Activated CD8-positive, alpha-beta memory T cell treated with anti-CD3 and anti-CD28 coated beads for 36 hours (primary cell): ENCODE measurements at places on chromosomes 11 and 22. TPM values are rescaled to one million over a fixed set of nuclear protein-coding genes. Genes with fewer than 3 reads are reported as not detected.

Gene MCAM
- 4.6 TPM for total RNA-seq

Gene CATSPERZ
- total RNA-seq = not detected

Gene BCO2
- 0.32 TPM for total RNA-seq

Gene CCDC116
- 0.25 TPM for total RNA-seq

Gene DRD4
- 0.30 TPM for total RNA-seq

Gene KRTAP5-7
- not detected for total RNA-seq

Gene TMPRSS13
- total RNA-seq = 1.2 TPM

Gene HOATZ
- not detected for total RNA-seq

Gene SLC35E4
- 6.7 TPM for total RNA-seq

Gene DDI1
- total RNA-seq = not detected

Gene APOBEC3B
- total RNA-seq = 10.4 TPM

Gene SLC22A8
- total RNA-seq = not detected

Gene MAPK11
- total RNA-seq = 11.4 TPM

Gene GAL3ST1
- not detected for total RNA-seq

Gene ABCG4
- 0.08 TPM for total RNA-seq

Gene TMPRSS4
- total RNA-seq = not detected

Gene RAB30
- total RNA-seq = 12.9 TPM

Gene CLMP
- total RNA-seq = not detected

Gene CRYBB3
- total RNA-seq = 0.25 TPM

Gene NDUFA6
- total RNA-seq = 112 TPM

Gene TYR
- not detected for total RNA-seq

Gene AGBL2
- total RNA-seq = 3.4 TPM

Gene CST6
- not detected for total RNA-seq

Gene CRYAB
- total RNA-seq = not detected

Gene MUC2
- total RNA-seq = not detected

Gene EPS8L2
- total RNA-seq = 14.3 TPM

Gene OR52I2
- not detected for total RNA-seq

Gene LYVE1
- total RNA-seq = not detected

Gene ARL2
- 134 TPM for total RNA-seq

Gene OR52A1
- total RNA-seq = not detected

Gene DDTL
- total RNA-seq = not detected

Gene SULT4A1
- total RNA-seq = not detected
